Esophagus squamous epithelium (tissue), 5 donors: ENCODE measurements at places on chromosomes 7 and 10.

GRCh38 chr7:106617860-106618259 lies 43.1 kb downstream of the CCDC71L start:
- no peak for DNase-seq

DNA sequence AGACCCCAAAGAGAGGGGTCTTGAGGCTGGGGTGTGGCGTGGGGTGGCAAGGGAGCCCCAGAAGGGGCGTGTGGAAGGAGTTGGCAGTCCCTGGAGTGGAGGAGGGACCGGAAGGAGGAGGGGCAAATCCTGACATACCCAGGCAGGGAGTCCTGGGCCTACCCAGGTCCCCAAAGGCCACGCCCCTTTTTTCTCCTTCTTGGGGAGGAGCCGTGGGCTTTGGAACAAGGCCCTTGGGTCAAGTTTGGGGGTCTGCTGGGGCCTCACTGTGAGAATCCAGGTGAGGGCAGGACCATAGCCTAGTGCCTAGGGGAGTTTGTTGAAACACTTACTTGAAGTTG lies 1.2 kb upstream of the SMARCD3 start:
- no peak for DNase-seq

DNA sequence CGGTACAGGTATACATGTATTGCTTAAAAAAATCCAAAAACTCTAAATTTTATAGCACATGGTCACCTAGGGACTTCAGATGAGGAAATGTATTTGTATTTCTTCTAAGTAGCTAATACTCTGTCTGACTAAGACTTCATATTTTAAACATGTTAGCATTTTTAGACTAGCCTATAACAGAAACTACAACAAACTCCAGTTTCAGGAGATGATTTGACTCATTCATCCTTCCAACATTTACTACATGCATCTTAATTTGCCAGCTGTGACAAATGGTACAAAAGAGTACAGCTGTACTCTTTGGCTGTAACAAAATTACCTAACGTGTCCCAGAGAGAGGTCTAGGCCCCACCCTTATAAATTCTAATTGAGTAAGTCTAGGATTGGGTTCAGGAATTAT lies 22.2 kb downstream of the TMEM209 start:
- DNase-seq: no peak

- no peak for DNase-seq
Measured at GRCh38 chr7:156668130-156668741, 27.7 kb downstream of the RNF32 start.

GRCh38 chr10:130190737-130191115 lies 54.5 kb downstream of the GLRX3 start:
- DNase-seq: no peak

DNA sequence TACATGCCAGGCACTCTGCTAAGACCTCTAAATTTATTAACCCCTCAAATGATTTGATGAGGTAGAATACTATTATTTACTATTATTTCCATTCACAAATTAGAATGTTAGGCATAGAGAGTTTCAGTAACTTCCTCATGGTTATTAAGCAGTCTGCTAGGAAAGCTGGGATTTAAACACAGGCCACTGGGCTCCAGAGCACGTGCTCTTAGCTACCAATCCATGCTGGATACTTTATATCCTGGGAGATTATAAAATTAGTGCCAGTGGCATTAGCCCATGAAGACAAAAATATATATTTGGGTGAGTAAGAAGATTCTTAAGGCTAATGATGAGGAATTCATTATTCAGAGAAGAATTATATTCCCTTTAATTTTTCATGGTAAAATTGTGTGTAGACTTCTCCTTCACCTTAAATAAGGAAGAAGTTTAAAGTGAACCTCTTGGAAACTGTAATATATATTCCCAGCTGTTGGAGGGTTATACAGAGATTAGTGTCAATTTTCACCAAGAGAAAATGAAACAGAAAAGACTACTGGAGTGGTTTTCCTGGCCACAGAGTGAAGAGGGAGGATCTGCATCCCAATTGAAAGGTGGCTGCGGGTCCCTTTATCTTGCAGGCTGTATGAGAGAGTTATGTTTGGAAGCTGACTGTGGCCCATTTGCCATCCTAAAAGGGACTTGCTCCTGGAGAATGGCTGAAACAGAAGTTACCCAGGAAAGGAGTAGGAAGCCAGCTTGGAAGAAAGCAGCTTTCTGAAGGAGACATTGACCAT lies 334.3 kb upstream of the TEX47 start:
- DNase-seq: no peak

- DNase-seq: no peak
Measured at GRCh38 chr10:125097409-125098070, 62.8 kb downstream of the CTBP2 start.

GRCh38 chr7:124783271-124783670 lies 17.7 kb upstream of the GPR37 start:
- no peak for DNase-seq

GRCh38 chr7:32062150-32062549 lies 8.1 kb downstream of the PDE1C start:
- no peak for DNase-seq

GRCh38 chr10:102118867-102119266 lies 1.3 kb downstream of the LDB1 start:
- no peak for DNase-seq

GRCh38 chr10:130999376-131000202 lies 311.9 kb downstream of the TCERG1L start:
- no peak for DNase-seq

- no peak for DNase-seq
Measured at GRCh38 chr7:3673524-3673923, 372.5 kb downstream of the SDK1 start.

DNA sequence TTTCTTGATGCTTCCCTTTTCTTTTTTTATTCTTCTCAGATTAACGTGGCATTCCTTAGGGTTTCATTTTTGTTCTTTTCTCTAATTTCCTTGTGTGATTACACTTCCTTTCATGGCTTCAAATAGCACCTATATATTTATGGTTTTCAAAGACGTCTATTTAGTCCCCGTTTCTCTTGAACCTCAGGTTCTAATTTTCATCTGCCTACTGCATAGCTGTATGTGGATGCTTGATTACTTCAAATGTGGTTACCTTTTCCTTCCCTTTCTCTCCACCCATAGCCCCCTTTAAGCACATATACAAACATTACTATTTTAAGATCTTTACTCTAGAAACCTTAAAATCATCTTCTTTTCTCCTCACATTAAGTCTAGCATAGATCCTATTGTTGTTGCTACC lies 2.4 kb downstream of the TPST1 start:
- no peak for DNase-seq

GRCh38 chr7:152859781-152860191 lies 100.2 kb downstream of the ACTR3B start:
- no peak for DNase-seq

DNA sequence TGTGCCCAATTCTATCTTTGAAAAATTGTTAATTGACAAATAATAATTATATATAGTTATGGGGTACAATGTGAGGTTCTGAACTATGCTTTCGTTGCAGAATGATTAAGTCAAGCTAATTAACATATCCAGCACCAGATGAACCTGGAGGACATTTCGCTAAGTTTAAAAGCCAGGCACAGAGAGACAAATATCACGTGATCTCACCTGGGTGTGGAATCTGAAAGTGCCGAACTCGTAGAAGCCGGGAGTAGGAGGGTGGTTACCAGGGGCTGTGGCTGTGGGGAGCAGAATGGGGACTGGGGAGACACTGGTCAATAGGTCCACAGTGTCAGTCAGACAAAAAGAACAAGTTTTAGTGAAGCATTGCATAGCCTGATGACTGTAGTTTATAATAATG lies 332.9 kb upstream of the SHH start:
- DNase-seq: no peak

DNA sequence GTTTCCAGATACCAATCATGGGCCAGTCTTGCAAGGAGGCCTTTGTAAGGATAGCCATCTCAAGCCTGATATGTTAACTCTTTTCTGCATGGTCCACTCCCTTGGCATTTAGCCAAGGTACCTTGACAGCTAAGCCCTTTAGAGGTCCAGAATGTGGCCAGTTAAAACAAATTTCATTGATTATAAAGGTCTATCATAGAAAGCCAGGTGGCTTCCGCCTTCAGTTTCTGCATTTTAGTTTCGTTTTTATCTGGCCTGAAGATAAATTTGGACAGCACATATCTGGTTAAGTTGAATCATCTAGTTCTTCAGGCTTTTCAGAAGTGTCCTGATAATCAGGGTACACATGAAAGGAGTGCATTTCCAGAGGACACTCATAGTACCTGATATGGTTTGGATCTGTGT lies 30.7 kb downstream of the ANKIB1 start:
- DNase-seq: no peak

DNA sequence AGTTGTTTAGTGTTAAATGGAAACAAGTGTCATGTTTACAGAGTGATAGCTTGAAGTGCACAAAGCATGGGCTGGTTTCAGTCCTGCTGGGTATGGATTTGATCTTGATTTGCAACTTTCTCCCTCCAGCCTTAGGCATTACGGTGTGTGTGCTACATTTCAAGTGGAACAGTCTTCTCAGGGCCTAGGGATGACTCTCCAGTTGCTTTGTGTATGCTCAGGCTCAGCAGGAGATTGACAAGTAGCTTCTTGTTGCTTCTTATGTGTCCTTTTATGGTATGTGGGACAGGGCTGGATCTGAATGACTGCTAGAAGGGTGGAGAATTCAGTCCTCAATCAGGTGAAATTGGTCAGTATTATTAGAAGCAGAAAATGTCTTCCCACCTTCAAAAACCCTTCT lies 51.3 kb upstream of the PLEKHA1 start:
- no peak for DNase-seq

DNA sequence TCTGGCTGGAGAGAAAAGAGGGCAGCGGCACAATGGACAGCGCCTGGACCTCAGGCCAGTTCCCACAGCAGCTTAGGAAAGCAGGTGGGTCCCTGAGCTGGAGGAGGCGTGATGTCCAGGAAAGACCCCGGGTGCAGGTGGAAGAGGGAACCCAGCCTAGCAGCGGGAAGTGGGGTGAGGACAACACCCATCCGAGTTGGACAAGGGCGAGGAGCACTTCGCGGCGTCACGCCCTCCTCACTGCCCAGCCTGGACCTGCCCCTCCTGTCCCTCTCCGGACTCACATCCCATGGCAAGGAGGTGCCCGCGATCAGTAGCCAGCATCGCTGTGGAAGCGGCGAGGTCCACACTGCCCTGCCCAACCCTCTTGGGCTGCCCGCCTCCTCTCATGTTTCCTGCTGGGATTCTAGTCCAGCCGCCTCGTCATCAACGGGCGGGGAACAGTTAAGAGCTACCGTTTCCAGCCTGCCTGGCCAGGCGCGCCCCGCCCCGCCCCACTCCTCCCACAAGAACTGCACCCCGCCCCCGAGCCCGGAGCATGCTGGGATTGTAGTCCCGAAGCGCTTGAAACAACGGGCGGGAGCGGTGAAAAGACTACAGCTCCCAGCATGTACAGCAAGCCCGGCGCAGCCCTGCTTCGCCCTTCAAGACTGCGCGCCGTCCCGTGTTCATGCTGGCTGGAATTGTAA lies 930.6 kb upstream of the ZNF722 start:
- no peak for DNase-seq

DNA sequence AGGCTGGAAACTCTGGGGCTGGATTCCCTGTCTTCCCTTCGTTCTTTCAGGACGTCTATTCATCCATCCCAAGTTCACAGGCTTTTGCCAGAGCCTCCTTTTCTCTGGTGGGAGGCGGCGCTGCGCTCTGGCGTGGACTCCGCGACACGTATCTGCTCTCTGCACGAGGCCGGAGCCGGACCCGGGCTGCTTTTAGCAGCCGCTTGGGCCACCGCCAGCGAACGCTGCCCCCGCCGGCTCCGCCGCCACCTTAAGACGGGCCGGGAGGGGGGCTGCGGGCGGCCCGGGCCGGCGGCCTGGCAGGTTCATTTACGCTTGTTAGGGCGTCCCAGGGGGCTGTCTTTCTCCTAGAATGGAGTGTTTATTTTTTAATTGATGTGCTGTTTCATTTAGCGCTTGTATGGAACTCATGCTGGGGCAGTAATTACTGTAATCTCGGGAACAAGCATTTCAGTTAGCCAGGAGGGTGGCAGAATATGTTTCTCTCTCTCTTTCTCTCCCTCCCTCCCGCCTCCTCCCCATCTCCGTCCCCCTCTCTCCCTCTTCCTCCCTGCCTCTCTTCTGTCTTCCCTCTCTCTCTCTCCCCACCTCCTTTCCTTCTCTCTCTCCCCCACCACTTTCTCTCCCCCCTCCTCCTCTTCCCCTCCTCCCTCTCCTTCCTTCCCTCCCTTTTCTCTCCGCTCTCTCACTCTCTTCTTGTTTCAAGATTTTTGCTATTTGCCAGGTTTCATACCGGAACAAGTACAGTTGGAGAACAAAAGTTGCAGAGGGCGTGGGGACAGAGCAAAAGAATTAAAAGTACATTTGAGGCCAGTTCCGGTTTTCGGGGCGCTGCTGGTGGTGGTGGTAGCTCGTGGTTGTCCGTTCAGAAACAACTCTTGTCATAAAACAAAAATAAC lies 1.3 kb upstream of the FZD8 start:
- DNase-seq: no peak

GRCh38 chr10:88439932-88440331 lies 143.2 kb downstream of the RNLS start:
- DNase-seq: no peak

- DNase-seq: no peak
Measured at GRCh38 chr10:687583-688311, 1.7 kb downstream of the DIP2C start.

GRCh38 chr7:130309986-130310385 lies 17.0 kb downstream of the CPA4 start:
- no peak for DNase-seq

- no peak for DNase-seq
Measured at GRCh38 chr7:158971214-158971613, 114.9 kb downstream of the DYNC2I1 start.

GRCh38 chr10:116974456-116975005 lies 30.5 kb downstream of the SHTN1 start:
- DNase-seq: no peak

DNA sequence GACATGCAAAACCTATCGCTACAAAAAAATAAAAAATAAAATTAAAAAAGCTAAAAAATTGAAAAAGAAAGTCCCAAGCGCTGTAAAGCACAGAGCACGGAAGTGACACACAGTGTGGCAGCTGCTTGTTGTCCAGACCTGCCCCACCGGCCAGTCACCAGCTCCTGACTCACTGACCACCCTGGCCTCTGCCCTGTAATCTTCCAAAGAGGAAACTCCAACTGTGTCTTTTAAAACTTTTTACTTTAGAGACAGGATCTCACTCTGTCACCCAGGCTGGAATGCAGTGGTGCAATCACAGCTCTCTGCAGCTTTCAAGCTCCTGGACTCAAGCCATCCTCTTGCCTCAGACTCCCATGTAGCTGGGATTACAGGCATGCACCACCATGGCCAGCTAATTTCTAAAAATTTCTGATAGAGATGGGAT lies 23.6 kb downstream of the GNA12 start:
- DNase-seq: no peak

DNA sequence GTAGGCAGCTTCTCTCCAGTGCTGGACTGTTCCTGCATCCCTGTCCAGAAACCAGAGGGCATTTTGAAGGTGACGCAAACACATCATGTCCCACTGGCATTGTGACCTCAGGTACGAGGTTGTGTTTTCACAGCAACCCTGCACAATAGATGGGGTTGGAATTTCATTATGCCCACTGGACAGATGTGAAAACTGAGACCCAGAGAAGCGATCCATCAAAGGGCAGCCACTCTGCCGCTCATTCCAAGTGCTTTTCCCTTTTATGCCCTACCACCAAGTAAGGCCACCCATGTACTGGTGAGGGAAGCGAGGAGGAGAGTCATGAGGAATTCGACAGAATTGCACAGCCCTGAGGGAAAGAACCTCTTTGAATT lies 63.3 kb downstream of the CALML3 start:
- DNase-seq: no peak

GRCh38 chr10:27564880-27565279 lies 60.8 kb downstream of the RAB18 start:
- DNase-seq: no peak
